Endothelial cell (in vitro differentiated cells): ENCODE measurements at places on chromosomes 6 and 20. TPM values are rescaled to one million over a fixed set of nuclear protein-coding genes. Genes with fewer than 3 reads are reported as not detected.

ZNF341 gene
- total RNA-seq, result 3.5 TPM

- no peak overlapping the region for H3K4me3 ChIP-seq
- no peaks in the 10 kb centered on the region for H3K36me3 ChIP-seq
- H3K4me1 ChIP-seq, result peaks cover 7% of the 10 kb centered on the region
- no peak for DNase-seq
- no peak overlapping the region for H3K27ac ChIP-seq
- H3K27me3 ChIP-seq, result peaks cover 2% of the 10 kb centered on the region
These were observed 7.9 kb upstream of the SLC22A16 start for GRCh38 chr6:110484321-110484720.

DNA sequence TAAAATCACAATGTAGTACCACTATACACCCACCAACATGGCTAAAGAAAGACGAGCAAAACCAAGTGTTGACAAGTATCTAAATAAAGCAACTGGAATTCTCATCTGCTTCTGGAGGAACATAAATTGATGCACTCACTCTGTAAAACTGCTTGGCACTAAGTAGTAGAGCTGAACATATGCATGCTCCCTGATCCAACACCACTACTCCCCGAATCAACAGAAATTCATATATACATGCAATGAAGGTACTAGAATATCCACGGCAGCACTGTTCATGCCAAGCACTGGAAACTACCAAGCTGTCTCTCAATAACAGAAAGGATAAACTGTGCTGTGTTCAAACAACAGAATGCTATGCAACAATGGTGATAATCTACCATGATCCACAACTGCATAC is 219.5 kb upstream of the RIN2 start:
- DNase-seq, result no peak
- no peaks in the 10 kb centered on the region for H3K4me1 ChIP-seq
- no peaks in the 10 kb centered on the region for H3K36me3 ChIP-seq
- H3K27ac ChIP-seq, result no peak overlapping the region
- H3K27me3 ChIP-seq, result peaks cover 2% of the 10 kb centered on the region

- no peak overlapping the region for H3K27ac ChIP-seq
- H3K36me3 ChIP-seq, result no peaks in the 10 kb centered on the region
These were observed 25.1 kb upstream of the CMTR1 start for GRCh38 chr6:37407948-37408347.

GRCh38 chr6:45434381-45434700 is 56.6 kb upstream of the SUPT3H start:
- H3K27ac ChIP-seq, result no peak overlapping the region
- no peaks in the 10 kb centered on the region for H3K36me3 ChIP-seq
- DNase-seq, result no peak
- no peak overlapping the region for H3K4me3 ChIP-seq
- peaks cover 20% of the 10 kb centered on the region for H3K4me1 ChIP-seq

PRRT1 gene
- 2.1 TPM for total RNA-seq

GRCh38 chr6:149852180-149852579 is 12.0 kb downstream of the LRP11 start:
- H3K36me3 ChIP-seq, result peaks cover 6% of the 10 kb centered on the region
- H3K27ac ChIP-seq, result no peak overlapping the region
- H3K27me3 ChIP-seq, result peaks cover 3% of the 10 kb centered on the region
- no peak for DNase-seq
- peaks cover 40% of the 10 kb centered on the region for H3K4me1 ChIP-seq
- H3K4me3 ChIP-seq, result no peak overlapping the region

GRCh38 chr6:47047479-47048407 is 5.6 kb upstream of the ADGRF1 start:
- H3K27ac ChIP-seq, result peak overlapping the region; percentile 65
- no peaks in the 10 kb centered on the region for H3K36me3 ChIP-seq
- H3K4me3 ChIP-seq, result no peak overlapping the region
- H3K27me3 ChIP-seq, result peaks cover 2% of the 10 kb centered on the region
- H3K4me1 ChIP-seq, result peaks cover 23% of the 10 kb centered on the region
- DNase-seq, result peak; percentile 63

DNA sequence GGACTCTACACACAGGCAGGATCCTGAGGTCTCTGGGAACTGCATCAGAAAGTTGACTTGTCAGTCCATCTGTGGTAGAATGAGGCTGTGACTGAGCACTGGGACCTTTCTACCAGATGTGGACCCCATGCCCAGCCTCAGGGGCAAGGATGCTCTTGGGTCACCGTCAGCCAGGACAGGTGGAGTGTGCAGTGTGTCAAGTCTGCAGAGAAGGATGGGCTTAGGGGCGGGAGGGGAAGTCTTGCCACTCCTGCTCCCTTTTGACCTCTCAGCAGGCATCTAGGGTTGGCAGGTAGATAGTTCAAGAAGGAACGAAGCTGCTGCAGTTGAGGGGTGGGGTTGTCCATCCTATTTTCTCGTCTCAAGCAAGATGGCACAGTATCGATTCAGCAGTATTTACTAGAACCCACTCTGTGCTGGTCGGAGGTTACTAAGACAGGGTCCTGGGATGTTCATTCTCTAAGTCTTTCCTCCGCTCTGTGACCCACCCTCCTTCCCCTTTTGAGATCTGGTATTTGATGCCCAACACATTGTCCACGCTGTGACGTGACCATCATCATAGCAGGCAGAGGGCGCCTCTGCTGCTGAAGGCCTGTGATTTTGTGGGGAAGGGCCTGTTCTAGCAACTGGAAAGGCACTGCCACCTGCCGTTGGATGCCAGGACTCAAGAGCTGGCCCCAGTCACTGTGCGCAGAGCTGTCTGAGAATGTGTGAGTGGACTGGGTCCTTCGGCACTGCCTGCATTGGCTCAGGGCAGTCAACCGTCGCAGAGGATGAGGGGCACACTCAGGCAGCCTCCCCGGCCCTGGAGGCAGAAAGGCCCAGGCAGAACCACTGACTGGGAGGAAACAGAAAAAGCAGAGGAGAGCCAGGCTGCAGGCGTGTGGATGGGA is 23.2 kb downstream of the RBCK1 start:
- peaks cover 6% of the 10 kb centered on the region for H3K4me1 ChIP-seq
- H3K4me3 ChIP-seq, result no peak overlapping the region
- H3K27ac ChIP-seq, result no peak overlapping the region
- DNase-seq, result peak; percentile 57
- peaks cover 7% of the 10 kb centered on the region for H3K27me3 ChIP-seq

GRCh38 chr6:7993952-7994351 is 70.2 kb downstream of the BLOC1S5 start:
- H3K27ac ChIP-seq, result no peak overlapping the region
- no peaks in the 10 kb centered on the region for H3K36me3 ChIP-seq
- H3K27me3 ChIP-seq, result no peaks in the 10 kb centered on the region

CRYBG1 gene
- total RNA-seq, result 0.08 TPM

- no peak for DNase-seq
- H3K27ac ChIP-seq, result peak overlapping the region; percentile 32
- no peak overlapping the region for H3K4me3 ChIP-seq
These were observed 27.1 kb upstream of the SYNCRIP start for GRCh38 chr6:85669735-85670194.

DNA sequence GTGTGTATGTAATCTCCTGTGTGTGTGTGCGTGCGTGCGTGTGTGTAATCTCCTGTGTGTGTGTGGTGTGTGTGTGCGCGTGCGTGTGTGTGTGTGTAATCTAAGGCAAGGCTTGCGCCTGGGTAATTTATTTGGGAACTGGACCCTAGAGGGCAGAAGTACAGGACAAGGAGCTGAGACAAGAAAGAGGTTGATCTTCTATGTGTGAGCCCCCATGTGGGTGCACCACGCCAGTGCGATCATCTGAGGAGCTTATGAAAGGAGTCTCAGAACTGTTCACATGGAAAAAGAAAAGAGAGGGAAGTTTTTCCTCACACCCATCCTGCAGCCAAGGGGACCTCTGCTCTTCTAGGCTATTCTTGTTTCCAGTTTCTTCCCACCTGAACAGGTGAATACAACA is 220.1 kb upstream of the GGTLC1 start:
- peak; percentile 48 for DNase-seq
- H3K4me3 ChIP-seq, result no peak overlapping the region
- H3K27me3 ChIP-seq, result peaks cover 1% of the 10 kb centered on the region
- H3K4me1 ChIP-seq, result peaks cover 22% of the 10 kb centered on the region
- peaks cover 8% of the 10 kb centered on the region for H3K36me3 ChIP-seq
- H3K27ac ChIP-seq, result no peak overlapping the region

DNA sequence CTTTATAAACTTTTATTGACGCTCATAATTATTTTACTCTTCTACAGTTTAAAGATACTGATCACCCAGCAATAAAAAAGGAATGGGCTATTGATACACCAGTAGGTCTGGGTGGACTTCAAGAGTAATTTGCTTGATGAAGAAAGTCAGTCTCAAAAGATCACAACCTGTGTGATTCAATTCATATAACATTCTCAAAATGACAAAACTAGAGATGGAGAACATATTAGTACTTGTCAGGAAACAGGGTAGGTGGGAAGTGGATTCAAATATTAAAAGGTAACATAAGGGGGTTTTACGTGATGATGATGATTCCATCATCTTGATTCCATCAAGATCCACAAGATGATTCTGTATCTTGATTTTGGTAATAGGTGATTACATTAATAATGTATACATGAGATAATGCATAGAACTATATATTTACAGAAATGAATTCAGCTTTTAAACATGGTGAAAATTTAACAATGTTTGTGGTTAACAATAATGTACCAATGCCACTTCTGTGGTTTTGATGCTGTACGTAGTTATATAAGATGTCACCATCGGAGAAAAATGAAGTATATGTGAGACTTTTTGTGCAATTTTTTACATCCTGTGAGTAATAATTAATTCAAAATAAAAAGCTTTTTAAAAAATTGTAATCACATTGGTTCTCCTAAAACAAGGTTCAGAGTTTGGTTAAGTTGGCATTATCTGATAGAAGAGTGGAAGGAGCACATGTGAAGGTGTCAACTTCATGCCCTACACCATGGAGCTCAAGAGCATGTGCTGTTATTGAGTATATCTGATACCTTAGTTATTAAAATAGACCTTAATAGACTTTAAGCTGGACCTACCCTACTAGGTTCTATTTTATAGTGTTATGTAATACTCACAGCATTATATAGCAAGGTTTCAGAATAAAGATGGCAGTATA is 66.3 kb upstream of the DYNLRB1 start:
- H3K4me3 ChIP-seq, result no peak overlapping the region
- no peaks in the 10 kb centered on the region for H3K27me3 ChIP-seq
- H3K27ac ChIP-seq, result no peak overlapping the region
- H3K4me1 ChIP-seq, result no peaks in the 10 kb centered on the region

GRCh38 chr20:25376236-25376635 is 14.4 kb downstream of the ABHD12 start:
- no peaks in the 10 kb centered on the region for H3K4me1 ChIP-seq
- H3K27me3 ChIP-seq, result peaks cover 2% of the 10 kb centered on the region
- no peak overlapping the region for H3K27ac ChIP-seq
- H3K4me3 ChIP-seq, result no peak overlapping the region

HCK gene
- total RNA-seq, result 0.54 TPM

DZANK1 gene
- total RNA-seq, result 4.2 TPM

DNA sequence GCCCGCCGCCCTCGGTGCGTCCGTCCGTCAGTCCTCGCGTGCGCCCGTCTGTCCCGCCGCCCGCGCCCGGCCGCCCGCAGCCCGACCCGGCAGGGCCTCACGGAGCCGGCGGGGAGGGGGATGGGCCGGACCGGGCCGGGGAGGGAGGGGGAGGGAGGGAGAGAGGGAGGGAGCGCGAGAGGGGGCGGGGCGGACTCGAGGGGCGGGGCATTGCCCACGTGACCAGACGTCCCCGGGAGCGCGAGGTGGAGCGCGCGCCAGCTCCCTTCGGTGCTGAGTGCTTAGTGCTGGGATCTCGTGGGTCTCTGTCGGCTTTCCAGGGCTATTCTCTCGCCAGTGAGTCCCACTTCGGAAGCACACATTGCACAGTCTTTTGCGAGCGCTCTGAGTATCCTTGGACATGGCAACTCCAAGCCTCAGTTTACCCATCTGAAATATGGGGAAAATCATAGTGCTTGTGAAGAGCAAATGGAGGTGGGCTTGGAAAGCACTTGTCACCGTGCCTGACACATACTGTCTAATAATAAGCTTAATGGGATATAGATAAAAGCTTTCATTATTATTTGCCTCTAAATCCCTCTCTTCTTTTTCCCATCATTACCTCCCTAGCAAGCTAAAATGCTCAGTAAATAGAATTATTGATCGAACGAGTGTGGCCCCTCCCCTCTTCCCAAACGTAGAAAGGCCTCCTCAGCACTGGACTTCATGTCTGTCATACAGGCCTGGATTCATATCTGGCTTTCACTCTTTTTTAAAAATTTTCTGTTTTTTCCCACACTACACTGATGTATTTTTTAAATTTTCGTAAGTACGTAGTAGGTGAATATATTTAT is at the start of gene NCOA6:
TSS of gene NCOA6 (minus strand) at position 122 of the 833 bp plus-strand sequence. CDS start 43,296 bp downstream, outside the sequence.
- peaks cover 13% of the 10 kb centered on the region for H3K4me1 ChIP-seq
- DNase-seq, result peak; percentile 75
- peak within 1 kb of the TSS; percentile 99 for H3K4me3 ChIP-seq
- peak within 1 kb of the TSS; percentile 95 for H3K27ac ChIP-seq

- no peaks in the 10 kb centered on the region for H3K36me3 ChIP-seq
- peaks cover 22% of the 10 kb centered on the region for H3K27me3 ChIP-seq
- H3K4me3 ChIP-seq, result no peak overlapping the region
- DNase-seq, result no peak
These were observed 53.7 kb downstream of the CPXM1 start for GRCh38 chr20:2746636-2747265.

DNA sequence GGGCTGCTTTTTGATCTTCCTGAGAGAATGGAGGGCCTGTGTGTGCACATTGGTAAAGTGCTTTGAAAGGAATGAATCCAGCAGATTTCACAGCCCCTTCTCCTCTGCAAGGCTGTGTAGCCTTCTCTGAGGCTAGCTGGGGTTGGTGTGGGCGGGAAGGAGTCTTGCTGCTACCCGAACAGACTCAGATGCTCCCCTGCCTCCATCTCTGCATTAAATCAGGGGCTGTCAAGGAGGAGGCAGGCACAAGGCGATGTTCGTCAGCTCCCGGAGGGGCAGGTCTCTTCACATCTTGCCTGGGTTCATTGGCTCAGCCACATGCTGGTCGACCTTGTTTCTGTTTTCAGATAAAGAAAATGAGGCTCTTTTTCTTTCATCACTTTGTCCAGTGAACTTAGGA is 291.5 kb upstream of the SULF2 start:
- no peak overlapping the region for H3K27ac ChIP-seq
- no peak overlapping the region for H3K4me3 ChIP-seq
- no peaks in the 10 kb centered on the region for H3K4me1 ChIP-seq
- H3K36me3 ChIP-seq, result no peaks in the 10 kb centered on the region

- peaks cover 1% of the 10 kb centered on the region for H3K27me3 ChIP-seq
- DNase-seq, result no peak
- no peak overlapping the region for H3K4me3 ChIP-seq
- H3K4me1 ChIP-seq, result peaks cover 3% of the 10 kb centered on the region
- H3K27ac ChIP-seq, result no peak overlapping the region
These were observed 43.1 kb upstream of the IL20RA start for GRCh38 chr6:137087902-137088301.

DNA sequence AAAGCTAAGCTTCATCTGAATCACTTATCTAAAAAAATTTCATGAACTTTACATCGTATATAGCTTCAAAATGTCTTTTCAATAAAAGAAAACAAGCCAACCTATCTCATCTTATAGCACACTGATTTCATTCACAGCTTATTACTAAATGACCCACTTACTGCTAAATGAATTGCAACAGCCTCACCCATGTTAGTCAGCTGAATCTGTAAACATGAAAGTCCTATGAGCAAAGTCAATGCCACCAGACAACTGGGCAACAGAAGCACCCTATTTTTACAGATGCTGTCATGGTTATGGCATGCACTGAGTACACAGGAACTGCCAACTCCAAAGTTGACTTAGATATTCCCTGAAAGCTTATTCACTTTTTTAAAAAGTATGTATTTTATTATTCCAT is 41.2 kb upstream of the DST start:
- H3K4me1 ChIP-seq, result peaks cover 3% of the 10 kb centered on the region
- peaks cover 3% of the 10 kb centered on the region for H3K27me3 ChIP-seq
- DNase-seq, result no peak
- no peak overlapping the region for H3K27ac ChIP-seq
